ENCODE measurements at places on chromosomes 7 and 10. TPM values are rescaled to one million over a fixed set of nuclear protein-coding genes. Genes with fewer than 3 reads are reported as not detected.

Gene PIK3AP1
- not detected for total RNA-seq

Gene CRYGN
- not detected for total RNA-seq

Gene SPDYE8
- not detected for total RNA-seq

Gene THSD7A
- total RNA-seq, result 4.0 TPM

Gene CUTC
- total RNA-seq, result 19.1 TPM

Gene PDLIM1
- 106 TPM for total RNA-seq

Gene LIPM
- not detected for total RNA-seq

Gene MUC3A
- total RNA-seq, result not detected

Gene CPEB3
- total RNA-seq, result 0.73 TPM

Gene LIPN
- total RNA-seq, result not detected

Gene CFTR
- total RNA-seq, result 1.7 TPM

Gene CNTNAP2
- 0.20 TPM for total RNA-seq

Gene LRRN3
- not detected for total RNA-seq

Gene TMEM176A
- total RNA-seq, result not detected

Gene STEAP4
- not detected for total RNA-seq

Gene EPO
- not detected for total RNA-seq

Gene NOS3
- total RNA-seq, result 25.3 TPM

Gene NPSR1
- not detected for total RNA-seq

Gene ASZ1
- not detected for total RNA-seq

Data from mammary microvascular endothelial cell (primary cell).